ENCODE measurements at places on chromosomes 12 and 14.

DNA sequence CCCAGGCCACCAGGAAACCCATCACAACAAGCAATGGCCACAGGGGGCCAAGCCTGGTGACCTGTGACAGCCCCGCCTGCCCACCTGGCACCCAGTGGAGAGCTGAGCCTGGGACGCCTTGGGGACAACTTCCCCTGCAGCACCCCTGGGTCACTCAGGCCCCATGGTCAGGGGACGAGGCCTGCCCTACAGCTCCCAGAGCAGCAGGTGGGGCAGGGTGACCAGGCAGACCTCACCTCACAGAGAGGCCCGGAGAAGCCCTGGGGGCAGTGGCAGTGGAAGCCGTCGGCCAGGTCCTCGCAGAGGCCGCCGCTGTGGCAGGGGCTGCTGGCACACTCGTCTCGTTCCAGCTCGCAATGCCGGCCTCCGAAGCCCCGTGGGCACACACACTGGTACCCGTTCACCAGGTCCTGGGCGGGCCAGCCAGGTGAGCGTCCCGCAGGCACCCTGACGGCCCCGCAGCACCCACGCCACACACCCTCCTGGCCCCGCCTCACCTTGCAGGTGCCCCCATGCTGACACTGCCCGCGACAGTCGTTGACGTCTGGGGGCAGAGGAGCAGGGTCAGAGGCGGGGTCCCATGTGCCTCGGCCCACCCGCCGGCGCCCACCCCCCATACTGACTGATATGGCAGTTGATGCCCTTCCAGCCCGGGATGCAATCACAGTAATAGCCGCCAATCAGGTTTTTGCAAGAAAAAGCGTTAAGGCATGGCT, 18.1 kb downstream of the JAG2 start:
- H3K27me3 ChIP-seq = no peaks in the 10 kb centered on the region
- no peaks in the 10 kb centered on the region for H3K36me3 ChIP-seq
- no peak overlapping the region for H3K27ac ChIP-seq
- H3K4me3 ChIP-seq = no peak overlapping the region

GRCh38 chr12:2355604-2356003, 302.8 kb downstream of the CACNA1C start:
- no peaks in the 10 kb centered on the region for H3K36me3 ChIP-seq
- H3K27me3 ChIP-seq = peaks cover 30% of the 10 kb centered on the region
- DNase-seq = no peak
- H3K4me1 ChIP-seq = peaks cover 36% of the 10 kb centered on the region
- H3K27ac ChIP-seq = no peak overlapping the region

- no peaks in the 10 kb centered on the region for H3K36me3 ChIP-seq
- H3K27me3 ChIP-seq = peaks cover 28% of the 10 kb centered on the region
- no peak overlapping the region for H3K4me3 ChIP-seq
- no peak for DNase-seq
- no peak overlapping the region for H3K27ac ChIP-seq
Measured at GRCh38 chr12:6018265-6018664, 73.2 kb upstream of the ANO2 start.

DNA sequence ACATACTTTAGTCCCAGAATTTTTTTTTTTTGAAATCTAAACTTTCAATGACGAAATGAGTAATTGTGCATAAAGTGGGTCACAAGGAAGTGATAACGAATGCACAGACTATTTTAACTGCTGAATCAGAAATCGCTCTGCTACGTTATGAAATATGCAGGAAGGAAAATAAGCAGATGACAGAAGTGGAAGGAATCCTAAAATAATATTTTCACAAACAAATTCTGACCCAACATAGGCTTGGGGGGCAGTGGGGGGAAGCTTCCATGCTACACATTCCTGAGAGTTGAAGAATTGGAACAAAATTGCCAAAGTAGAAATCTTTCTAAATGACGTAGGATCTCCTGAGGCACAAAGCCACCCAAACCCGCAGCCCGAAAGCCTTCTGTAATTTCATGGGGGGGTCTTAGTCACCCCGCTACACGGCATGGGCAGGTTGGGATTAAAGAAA, 89.6 kb downstream of the ARF6 start:
- H3K27me3 ChIP-seq = no peaks in the 10 kb centered on the region
- DNase-seq = no peak
- peaks cover 48% of the 10 kb centered on the region for H3K4me1 ChIP-seq
- no peak overlapping the region for H3K4me3 ChIP-seq
- peak overlapping the region; percentile 91 for H3K27ac ChIP-seq
- peaks cover 4% of the 10 kb centered on the region for H3K36me3 ChIP-seq

- no peak overlapping the region for H3K4me3 ChIP-seq
- H3K27ac ChIP-seq = no peak overlapping the region
- DNase-seq = no peak
- H3K4me1 ChIP-seq = peaks cover 11% of the 10 kb centered on the region
- H3K36me3 ChIP-seq = no peaks in the 10 kb centered on the region
- no peaks in the 10 kb centered on the region for H3K27me3 ChIP-seq
Measured at GRCh38 chr14:65850429-65851135, 438.1 kb downstream of the FUT8 start.
